ENCODE measurements at places on chromosomes 2 and 18.

GRCh38 chr2:38743672-38744398, 7.3 kb downstream of the SRSF7 start:
- DNase-seq = no peak

DNA sequence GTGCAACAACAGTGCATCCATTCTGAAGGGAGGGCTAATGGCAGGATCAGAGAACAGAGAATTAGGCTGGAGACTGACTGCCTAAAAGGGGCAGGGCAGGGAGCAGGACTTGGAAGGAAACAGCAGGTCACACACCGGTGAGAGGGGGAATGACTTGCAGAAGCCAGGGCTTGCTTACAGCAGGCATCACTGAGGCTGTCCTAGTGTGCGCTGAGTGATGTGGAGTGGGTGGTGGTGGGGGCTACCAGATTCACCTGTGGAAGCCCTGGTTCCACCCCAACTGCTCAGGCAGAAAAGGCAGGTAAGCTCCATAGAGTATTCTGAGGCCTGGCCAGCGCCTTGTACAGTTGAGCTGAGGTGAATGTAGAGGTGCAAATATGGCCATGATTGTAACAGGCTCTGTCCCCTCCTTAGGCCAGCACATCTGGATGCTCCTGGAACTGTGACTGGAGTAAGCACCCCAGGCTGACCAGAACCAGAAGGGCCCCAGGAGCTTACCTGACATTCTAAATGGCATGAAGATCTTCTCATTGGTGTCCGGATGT, 49.4 kb downstream of the SFXN5 start:
- DNase-seq = no peak

DNA sequence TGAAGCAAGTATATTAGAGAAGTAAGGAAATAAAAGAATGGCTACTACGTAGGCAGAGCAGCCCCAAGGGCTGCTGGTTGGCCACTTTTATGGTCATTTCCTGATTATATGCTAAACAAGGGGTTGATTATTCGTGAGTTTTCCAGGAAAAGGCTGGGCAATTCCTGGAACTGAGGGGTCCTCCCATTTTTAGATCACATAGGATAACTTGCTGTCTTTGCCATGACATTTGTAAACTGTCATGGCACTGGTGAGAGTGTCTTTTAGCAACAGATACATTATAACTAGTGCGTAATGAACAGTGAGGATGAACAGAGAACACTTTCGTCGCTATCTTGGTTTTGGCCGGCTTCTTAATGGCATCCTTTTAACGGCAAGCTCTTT, 2.6 kb upstream of the UBE2F start:
- DNase-seq = no peak

GRCh38 chr2:206408323-206409320, 34.7 kb upstream of the ADAM23 start:
- no peak for DNase-seq

DNA sequence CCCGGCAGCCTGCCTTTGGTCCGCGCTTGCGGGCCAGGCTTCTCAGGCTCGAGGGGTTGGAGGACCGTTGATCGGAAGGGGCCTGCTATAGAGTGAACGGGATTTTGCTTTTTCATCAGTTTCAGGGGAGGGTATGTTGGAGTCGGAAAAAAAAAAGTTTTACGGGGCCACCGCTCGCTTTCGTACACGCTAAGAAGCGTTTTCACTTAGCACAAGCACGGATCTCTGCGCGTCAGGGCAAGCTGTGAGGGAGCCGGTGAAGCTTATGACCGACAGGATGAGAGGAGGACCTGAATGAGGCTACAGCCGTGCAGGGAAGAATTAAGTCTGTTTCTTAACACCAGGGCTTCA, 443 bp downstream of the CPSF3 start:
- DNase-seq = peak; percentile 61

GRCh38 chr2:44367591-44367990, 5.8 kb downstream of the CAMKMT start:
- DNase-seq = no peak

- DNase-seq = no peak
These were observed 24.8 kb upstream of the TBC1D8 start for GRCh38 chr2:101175991-101176390.

- DNase-seq = no peak
These were observed 81.2 kb downstream of the MYO5B start for GRCh38 chr18:50113726-50114125.

GRCh38 chr18:49251451-49251850, 209.0 kb downstream of the DYM start:
- no peak for DNase-seq

Data from OCI-LY7 (cell line).